ENCODE measurements at places on chromosomes 6 and 20.

- no peak for DNase-seq
These were observed 999 bp downstream of the THBS2 start for GRCh38 chr6:169252505-169253189.

GRCh38 chr6:160029525-160029924, 60.6 kb downstream of the IGF2R start:
- no peak for DNase-seq

DNA sequence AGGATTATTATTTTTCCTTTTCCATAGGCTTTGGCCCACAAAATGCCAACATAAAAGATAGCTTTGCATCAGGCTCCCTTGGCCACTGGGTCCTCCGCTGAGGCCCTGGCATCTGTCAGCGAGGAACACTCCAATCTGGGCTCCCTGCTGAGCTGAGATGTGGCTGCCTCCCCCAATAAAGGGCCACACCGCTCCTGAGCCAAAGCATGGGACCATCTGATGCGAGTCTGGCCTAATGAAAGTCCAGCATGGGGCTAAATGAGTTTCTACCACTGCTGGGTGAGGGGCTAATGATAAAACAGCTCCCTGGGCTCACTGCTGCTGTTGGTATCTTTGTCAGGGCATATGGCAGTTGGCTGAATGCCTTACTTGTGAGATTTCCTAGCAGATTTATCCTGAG, 817.5 kb upstream of the SLC35B3 start:
- no peak for DNase-seq

- no peak for DNase-seq
These were observed 360.3 kb downstream of the BTBD9 start for GRCh38 chr6:38279423-38279822.

GRCh38 chr6:9373308-9373707, 938.0 kb upstream of the SLC35B3 start:
- no peak for DNase-seq

DNA sequence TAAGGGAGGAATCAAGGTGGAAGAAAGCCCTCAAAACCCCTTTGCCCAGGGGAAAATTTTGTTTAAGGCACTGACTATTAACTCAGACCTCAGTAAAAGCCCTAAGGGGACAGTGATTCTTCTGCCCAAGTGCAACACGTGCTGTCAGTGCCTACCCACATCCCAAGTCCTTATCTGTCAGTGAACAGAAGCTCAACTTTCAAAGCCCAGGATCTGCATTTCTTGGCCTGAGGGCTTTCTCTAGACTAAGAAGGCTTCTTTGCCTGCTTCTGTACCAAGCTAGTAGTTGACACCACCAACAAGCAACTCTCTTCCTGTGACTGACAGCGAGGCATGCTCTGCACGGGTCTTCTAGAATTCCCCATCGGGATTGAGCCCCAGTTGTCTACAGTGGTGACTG, 416.0 kb upstream of the SPTLC3 start:
- DNase-seq, result no peak

GRCh38 chr20:20814685-20815084, 102.2 kb upstream of the RALGAPA2 start:
- no peak for DNase-seq

- no peak for DNase-seq
These were observed 221.6 kb downstream of the LAMA2 start for GRCh38 chr6:129104560-129104959.

GRCh38 chr6:32153564-32154513, at the start of gene PPT2:
Gene PPT2, plus strand, starts transcription at chr6:32154141. Its CDS starts 454 bp downstream, at chr6:32154595.
- DNase-seq, result peak; percentile 60

GRCh38 chr6:6052216-6052615, 45.5 kb upstream of the NRN1 start:
- DNase-seq, result no peak

- no peak for DNase-seq
These were observed 3.8 kb downstream of the GCM1 start for GRCh38 chr6:53144802-53145201.

DNA sequence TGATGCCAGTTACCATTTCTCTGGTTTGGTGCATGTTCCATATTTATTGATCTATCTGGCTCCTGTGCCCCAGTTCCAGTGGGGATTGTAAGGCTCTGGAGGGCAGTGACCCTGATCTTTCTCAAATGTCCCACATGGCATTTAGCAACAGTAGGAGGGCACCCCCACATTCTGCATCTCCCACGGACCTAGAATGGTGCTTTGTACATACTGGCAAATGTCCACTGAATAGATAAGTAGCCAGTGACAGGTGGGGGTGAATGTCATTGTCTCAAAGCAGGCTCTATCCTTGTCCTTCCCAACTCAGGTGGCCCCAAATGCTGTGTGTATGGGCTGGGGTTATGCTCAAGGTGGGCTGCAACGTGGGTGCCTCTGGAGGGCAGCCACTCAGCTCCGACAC, 84.2 kb downstream of the TMEM242 start:
- DNase-seq, result no peak

GRCh38 chr6:132843316-132844035, 29.1 kb downstream of the RPS12 start:
- no peak for DNase-seq

DNA sequence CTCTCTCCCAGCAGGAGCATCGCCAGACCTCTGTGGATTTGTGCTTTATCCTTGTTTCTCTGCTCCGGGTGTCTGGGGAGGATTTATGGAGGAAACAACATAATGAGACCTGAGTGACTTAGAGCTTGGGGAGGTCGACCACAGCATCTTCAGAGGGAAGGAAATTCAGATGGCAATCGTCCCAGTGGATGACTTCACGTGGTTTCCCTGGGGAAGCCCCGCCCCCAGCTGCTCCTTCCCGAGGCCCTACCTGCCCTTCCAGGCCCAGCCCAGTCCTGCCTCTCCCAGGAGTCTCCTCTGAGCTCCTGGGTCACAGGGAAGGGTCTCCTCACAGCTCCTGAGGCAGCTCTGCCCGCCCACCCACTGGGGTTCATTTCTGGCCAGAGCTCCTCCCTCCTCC, 430.3 kb upstream of the SULF2 start:
- DNase-seq, result no peak

- DNase-seq, result no peak
These were observed 50.8 kb upstream of the DSN1 start for GRCh38 chr20:36824142-36824940.

DNA sequence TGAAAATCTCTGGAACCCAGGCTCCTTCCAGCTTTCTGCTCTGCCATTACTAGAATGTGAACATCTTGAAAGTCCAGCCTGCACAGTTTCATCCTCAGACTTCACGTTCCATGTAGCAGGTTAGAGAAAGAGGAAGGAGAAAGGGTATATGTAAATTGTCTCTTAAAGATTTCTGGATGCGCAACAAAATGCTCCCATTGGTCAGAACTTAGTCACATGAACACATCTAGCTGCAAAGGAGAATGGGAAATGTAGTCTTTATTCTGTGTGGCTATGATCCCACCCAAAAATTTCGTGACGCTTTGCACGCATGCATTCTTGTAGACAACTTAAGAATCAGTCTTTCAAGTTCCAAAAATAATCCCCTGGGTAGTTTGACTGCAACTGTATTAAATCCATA, 46.4 kb upstream of the CHD6 start:
- no peak for DNase-seq

DNA sequence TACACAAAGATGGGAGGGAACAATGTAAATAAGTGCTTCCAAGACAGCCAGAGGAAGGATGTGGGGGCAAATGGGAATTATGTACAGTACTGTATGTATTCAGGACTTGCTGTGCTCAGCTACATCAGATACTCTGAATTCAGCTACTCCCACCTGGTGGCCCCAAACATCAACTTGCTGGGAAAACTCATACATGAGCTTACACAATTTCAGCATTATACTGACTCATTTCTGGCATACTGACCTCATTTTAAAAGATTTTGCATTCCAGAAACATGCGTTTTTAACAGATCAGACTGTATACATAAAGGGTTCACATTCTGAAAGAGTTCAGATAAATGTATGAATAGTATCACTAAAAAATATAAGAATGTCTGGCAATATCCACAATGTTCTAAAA, 59.7 kb downstream of the GPX5 start:
- no peak for DNase-seq

DNA sequence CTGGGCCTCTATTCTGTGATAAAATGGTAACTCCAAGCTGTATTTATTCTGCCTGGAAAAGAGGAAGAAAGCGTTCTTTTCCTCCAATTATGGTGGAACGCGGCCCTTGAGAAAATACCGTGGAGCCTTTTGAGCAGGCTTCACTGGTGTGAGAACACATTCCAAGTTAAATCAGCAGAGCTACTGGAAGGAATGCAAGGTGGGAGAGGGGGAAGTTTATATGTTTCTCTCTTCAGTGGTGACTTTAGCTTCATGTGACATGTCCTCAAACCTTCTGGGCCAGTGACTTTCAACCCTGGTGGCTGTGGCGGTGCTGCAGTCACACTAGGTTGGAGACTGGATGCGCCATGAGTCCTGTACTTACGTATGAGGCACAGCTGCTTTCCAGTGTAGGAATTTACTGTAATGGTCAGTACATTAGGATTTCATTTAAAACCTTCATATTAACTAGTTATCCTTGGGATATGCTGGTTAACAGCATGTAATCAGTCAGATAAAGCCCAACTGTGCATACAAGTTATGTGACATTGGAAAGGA, 221.7 kb downstream of the ARID1B start:
- DNase-seq, result no peak

DNA sequence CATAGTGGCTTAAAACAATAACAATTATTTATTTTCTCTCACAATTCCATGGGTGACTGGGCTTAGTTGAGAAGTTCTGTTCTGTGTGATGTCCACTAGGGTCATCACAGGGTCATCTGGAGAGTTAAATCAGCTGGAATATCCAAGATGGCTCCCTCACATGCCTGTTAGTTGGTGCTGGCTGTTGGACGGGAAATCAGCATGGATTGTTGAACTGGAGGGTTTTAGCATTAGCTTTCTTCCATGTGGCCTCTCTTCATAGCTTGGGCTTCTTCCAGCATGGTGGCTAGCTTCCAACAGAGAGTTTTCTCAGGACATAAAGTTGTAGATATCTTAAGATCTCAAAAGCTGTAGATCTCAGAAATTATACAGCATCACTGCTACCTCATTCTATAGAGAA, 19.6 kb downstream of the MARCKS start:
- DNase-seq, result no peak

GRCh38 chr20:57503035-57503658, 21.8 kb downstream of the CTCFL start:
- DNase-seq, result no peak

DNA sequence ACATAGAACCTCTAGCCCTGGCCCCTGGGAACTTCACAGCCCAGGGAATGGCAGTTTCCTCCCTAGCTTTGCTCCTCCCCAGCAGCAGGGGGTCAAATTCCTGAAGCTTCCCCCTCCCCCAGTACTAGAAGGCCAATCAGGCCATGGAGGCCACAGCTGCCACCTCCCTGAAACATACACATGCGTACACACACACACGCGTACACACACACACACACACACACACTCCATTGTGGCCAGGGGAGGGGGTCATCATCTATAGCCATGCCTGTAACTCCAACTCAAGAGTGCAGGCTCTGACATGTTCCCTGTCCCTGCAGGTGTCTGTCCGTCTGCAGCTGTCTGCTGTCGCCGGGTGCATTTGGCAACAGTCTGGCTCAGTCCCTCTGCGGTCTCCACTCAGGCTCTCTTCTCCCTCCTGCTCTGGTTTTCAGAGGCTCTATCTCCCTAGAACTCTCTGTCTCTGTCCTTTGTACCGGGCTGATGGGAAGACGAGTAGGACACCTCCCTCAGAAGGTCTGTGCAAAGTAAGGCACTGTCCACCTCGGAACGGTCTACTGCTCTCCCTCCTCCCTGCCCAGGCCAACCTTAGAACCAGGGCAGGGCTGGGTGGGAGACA, 1.4 kb downstream of the LRFN2 start:
- no peak for DNase-seq

GRCh38 chr6:25689966-25690365, 38.0 kb downstream of the SCGN start:
- DNase-seq, result no peak

- DNase-seq, result no peak
These were observed 7.5 kb downstream of the SF3B5 start for GRCh38 chr6:144087789-144088426.

DNA sequence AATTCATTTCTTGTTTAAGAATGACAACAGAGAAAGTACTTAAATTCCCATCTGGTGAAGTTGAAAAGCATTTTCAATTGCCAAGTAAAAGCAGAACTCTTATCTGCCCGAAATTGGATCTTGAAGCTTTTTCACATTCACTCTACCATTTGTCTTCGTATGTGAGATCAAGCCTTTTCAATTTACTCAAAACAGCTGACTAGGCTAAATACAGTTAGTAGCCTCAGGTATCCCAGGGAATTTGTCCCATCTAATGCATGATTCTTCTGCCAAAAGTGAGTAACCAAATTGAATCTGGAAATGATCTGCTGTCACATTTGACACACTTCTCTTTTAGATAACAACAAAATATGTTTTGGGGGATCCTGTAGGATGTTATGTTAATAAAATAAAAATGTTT, 596.8 kb upstream of the HS3ST5 start:
- DNase-seq, result no peak

DNA sequence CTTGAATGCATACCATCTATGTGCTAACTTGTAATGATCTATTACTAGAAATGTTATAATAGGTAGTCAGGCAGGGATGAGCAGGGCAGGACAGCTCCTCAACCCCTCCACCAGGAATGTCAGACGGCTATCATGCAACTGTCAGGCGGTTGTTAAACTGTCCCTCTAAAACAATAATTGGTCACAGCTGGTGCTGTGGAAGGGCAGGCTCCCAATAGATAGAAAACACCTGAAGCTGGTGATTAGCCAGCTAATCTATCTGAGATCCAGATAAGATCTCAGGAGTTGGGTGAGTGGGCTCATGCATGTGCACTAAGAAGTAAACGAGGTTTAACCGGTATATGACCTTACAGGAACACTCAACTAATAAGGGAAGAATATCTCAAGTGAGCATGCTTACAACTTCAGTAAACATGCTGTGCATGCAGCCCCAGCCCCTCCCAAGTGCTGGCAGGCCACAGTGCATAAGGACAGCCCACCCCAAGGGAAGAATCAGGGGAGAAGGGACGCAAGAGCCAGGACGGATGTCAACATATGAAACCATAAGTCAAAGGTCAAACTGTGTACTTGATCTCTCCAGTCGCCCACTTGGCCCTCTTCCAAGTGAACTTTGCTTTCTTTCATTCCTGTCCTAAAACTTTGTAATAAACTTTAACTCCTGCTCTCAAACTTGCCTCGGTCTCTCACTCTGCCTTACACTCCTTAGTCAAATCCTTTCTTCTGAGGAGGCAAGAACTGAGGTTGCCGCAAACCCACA, 566.2 kb upstream of the NRSN1 start:
- DNase-seq, result no peak

GRCh38 chr6:10381133-10381829, 33.6 kb downstream of the TFAP2A start:
- DNase-seq, result no peak
